ENCODE measurements at places on chromosomes 4 and X.

DNA sequence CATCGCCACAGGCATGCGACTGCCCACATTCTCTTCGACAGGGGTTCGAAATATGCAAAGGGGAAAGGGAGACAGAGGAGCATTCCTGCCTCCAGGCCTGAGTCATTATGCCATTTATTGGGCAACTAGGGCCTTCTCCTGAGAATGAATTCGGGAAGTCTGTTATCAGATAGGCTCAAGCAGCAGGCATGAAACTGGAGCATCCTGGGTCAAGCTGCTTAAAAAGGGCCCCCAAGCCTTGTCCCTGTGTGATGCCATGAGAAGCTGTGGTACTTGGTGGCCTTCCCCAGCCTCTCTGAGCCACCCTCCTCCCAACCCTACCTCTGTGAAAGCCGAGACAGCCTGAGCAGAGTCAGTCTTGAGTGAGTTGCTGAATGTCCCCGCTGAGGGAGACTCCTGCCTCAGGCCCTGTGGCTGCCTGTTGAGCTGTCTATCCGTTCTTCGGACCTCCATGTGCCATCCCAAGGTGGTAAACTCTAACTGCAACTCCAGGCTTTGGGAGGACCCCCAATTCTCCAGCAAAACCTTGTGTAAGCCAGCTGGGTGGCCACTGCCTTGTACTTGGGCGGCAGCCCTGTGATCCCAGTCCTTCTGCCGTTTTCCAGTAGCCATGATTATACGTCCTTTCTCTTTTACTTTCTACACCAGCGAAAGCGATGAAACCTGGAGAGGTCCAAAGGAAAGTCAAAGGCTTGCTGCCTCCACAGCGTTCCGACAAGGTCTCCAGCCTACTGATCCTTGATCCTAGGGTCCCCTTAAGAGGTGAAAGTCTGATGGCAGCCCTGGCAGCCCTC lies 37.7 kb downstream of the NBDY start:
- no peak for DNase-seq

DNA sequence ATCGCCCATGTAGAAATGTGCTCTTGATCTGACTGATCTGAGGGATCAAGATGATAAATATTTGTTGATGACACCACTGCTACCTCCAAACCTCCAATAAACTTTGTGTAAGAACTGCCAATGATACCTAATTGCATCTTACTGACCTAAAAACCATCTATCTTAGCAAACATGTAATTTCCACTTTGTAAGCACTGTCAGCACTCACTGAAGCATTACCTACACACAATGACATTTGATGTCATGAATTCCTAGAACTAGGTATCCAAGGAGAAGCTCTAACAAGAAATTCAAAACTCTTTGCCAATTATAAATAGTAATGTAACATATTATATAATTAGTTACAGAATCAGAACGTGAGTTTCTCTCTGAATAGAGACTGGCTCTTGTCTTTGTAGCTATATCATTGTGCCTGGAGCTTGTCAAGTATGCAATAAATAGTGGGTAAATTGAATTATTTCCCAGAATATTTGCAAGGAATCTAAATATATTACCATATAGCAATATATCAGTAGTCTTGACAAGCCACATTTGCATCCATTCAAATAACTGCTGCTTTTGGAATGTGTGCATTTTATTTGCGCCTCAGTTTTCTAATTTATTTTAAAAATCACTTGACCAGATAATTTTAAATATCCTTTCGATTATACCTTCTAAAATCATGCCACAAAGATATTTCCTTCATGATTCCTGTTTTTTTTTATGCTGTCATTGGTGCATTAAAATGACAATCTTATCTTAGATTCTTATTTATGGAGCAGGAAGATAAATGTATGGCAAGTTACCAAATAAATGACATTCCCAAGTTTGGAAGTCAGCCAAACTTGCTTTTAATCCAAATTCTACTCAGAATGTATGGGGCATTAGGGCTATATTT lies 232.3 kb upstream of the NEIL3 start:
- DNase-seq, result no peak

DNA sequence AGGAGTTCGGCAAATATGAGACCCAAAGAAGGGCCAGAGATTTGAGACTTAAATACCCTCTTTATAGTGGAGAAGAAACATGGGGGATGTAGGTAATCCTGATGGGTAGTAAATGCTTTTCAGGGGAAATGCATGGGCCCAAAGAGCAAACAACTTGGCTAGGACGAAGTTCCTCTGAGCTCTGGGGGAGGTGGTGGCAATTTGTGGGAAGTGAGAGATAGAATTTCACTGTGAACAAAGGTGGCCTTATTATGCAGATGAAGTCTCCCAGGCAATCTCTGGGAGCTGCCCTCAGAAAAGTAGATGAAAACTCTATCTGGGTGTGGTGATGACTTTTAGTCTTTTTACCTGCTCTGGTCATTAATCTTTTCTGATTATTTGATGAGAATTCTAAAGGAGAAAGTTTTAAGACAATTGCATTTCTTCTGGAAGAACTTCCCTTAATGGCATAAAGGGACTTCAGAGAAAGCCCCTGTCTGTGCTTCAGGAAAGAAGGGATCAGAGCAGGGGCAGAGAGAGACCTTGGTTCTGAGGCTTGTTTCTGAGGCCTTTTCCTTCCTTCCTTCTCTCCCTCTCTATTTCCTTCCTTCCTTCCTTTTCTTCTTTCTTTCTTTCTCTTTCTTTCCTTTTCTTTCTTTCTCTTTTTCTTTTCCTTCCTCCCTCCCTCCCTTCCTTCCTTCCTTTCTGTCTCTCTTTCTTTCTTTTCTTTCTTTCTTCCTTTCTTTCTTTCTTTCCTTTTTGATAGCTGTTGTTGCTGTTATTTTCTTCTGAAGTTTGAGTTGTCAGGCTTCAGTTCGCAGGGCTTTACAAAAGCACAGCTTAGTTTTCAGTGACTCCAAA lies 37.5 kb upstream of the MAOA start:
- no peak for DNase-seq

- DNase-seq, result no peak
Observed at GRCh38 chr4:124459941-124460310, 252.6 kb downstream of the ANKRD50 start.

- no peak for DNase-seq
Observed at GRCh38 chrX:55142919-55143310, 54.1 kb downstream of the PAGE2 start.

DNA sequence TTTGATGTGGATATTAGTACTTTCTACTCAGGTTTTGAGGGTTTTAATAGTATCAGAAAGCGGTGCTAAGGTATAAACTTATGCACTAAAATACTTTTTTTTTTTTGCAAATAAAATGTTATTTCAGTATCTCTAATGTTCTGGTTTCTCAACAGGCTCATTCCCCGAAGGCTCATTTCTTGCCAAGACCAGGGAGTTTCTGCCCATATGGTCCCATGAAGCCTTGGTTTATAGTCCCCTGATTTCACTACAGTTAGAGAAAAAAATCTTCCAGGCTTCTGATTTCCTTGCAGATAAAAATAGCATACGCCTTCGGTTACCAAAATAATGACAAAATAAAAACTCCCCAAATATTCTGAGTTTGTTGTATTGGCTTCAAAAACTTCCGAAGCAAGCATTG lies 814.2 kb upstream of the PABPC4L start:
- DNase-seq, result no peak

- no peak for DNase-seq
Observed at GRCh38 chr4:106583567-106583966, 215.0 kb upstream of the GIMD1 start.

DNA sequence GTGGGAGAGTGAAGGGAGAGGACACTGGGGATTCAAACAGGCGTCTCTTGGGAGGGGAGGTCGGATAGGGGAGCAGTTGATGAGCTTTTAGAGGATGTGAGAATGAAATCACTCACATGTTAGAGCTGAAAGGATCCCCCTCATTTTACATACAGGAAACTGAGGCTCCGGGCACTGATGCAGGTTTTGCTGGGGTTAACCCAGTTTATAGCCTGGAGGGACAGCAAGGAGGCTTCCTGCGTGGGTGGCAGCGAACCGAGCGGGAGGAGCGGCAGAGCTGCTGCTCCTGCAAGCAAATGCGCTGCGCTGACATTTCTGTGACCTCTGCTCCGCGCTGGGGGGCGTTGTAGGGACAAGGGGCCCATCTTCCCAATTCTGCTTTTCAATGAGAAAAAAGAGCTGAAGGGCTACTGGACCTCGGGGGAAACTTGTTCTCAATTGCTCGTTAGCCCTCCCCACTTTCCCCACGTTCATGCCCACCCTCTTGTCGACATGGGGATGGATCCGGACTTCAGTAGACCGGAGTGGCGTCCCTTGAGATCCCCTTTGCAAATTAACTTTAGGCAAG lies 1.2 kb upstream of the NEUROG2 start:
- DNase-seq, result no peak

DNA sequence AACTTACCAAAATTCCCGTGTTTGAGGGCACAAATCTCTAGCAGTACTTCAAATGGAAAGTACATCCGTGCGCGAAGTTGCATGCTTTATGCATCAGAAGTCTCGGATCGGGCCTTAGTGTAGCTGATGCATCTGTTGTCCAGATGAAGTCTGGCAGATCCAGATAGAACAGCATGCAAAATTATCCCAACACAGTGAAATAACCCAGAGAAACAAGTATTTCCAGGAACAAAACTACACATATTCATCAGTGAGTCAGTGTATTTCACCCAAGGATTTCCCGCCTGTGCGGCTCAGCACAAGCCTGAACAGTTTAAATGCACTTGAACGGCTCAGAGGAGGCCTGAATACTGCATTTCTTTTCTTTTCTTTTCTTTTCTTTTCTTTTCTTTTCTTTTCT lies 27.4 kb upstream of the CLDN24 start:
- DNase-seq, result no peak

DNA sequence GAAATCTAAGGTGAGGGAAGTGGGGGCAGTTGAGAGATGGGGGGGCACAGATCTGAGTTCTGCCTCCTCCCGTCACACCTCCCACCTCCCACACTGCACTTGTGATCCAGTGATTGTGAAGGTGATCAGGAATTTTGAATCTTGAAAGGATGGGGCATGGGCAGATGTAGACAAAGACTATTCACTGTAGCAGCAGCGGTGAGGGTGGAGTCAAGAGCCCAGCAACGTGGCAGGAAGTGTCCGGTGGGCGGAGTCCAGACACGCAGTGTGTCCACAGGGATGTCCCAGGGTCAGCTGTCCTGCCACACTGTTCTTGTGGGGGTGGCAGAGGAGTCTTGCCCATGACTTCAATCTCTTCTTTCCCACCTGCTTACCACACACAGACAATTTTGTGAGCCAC lies 330.5 kb upstream of the GALNT7 start:
- DNase-seq, result no peak

DNA sequence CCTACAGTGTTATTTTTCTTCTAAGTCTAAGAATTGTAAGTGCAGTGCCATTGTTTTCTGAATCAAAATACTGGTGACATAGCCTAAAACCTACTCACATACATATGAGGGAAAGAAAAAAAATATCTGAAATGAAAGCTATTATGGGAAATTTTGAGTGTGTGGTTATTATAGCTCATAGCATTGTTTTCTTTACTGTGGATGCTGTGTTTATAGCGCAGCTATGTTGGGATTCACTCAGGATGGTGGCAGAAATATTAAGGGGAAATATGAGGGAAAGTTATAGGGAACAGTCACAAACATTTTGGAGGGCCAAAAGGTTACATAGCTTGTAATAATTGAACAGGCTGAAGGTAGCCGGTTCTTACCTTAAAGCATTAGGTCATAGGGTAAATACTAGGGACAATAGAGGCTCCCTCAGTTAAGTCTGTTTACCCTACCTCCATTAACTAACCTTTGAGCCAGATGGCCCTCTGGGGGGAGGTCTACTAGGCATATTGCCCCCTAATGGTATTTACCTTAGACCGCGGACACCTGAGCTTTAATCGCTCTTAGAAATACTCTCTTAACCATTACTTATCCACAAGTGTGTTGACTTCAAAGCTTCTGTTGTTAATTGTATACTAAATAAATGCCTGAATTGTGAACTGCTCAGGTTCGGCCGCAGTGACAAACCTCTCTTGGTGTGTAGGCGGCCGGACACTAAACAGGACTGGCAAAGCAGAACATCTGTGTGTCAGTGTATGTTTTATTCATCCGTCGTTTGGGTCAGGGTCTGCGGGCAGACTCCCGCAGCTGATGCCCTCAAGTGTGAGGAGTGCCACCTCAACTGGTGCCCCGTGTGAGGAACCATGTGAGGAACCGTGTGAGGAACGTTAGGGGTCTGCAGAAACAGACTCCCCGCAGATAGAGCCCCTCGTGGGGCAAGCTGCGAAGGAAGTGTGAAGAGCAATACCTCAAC lies 21.3 kb upstream of the SULT1B1 start:
- DNase-seq, result no peak

DNA sequence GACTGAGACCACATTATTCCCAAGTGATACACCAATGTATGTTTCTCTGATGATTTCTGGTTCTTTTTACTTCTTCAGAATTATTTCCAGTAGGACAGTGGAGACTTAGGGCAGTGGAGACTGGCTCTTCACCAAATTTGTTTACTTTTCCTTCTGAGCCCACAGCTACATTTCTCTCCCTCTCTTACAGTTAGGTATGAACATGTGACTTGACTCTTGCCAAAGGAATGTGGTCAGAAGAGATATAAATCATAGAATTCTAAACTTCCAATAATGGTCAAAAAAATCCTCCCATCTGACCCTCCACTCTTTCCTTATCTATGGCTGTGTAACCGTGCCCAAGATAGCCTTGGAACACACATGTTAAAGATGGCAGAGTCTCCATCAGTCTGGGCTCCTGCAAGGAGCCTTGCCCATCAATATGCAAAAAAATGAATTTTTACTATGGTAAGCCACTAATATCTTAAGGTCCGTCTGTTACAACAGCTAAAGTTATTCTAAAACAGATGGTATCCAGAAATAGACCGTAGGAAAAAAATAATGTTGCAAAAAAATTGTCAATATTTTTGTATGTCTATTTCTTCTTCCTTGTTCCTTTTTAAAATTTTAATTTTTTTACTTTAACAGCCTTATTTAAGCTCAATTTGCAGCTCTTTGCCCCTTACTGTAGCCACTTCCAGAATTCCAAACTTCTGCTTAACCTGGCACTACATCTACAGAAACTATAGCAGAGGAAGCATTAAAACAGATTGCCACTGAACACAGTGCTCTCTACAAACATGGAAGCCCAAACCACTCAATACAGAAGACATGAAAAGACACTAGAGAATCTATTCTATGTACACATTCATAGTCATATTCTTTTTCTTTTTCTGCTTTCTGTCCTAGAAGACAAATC lies 260.7 kb downstream of the COL25A1 start:
- no peak for DNase-seq

GRCh38 chr4:159487284-159487747 lies 384.4 kb downstream of the RAPGEF2 start:
- DNase-seq, result no peak

DNA sequence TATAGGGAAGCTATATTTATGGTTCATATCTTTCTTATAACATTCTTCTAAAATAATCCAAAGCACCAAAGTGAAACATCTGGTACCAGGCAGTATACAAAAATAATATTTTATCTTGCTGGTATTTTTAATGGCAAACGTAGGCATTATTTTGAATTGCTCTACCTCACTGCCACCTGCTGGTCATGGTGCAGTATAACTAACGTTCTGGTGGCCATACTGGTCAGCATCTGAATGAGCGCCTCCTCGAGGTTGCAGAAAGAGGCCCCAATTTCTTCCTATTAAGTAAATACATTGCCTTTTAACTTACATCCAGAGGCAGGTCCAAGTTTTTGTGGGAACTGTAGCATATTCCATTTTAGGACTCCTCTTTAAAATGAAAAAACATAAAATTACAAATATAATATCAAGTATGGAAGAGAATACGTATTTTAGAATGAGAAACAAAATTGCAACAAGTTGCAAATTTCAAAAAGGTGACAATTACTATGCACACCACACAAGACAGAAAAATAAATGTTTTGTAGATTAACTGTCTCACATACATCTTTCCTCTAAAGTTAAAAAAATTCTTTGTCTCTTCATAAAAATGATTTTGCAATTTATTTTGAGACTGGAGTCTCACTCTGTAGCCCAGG lies 22.9 kb upstream of the CWH43 start:
- peak; percentile 51 for DNase-seq
